ENCODE measurements at places on chromosomes 6 and 20. TPM values are rescaled to one million over a fixed set of nuclear protein-coding genes. Genes with fewer than 3 reads are reported as not detected.

DNA sequence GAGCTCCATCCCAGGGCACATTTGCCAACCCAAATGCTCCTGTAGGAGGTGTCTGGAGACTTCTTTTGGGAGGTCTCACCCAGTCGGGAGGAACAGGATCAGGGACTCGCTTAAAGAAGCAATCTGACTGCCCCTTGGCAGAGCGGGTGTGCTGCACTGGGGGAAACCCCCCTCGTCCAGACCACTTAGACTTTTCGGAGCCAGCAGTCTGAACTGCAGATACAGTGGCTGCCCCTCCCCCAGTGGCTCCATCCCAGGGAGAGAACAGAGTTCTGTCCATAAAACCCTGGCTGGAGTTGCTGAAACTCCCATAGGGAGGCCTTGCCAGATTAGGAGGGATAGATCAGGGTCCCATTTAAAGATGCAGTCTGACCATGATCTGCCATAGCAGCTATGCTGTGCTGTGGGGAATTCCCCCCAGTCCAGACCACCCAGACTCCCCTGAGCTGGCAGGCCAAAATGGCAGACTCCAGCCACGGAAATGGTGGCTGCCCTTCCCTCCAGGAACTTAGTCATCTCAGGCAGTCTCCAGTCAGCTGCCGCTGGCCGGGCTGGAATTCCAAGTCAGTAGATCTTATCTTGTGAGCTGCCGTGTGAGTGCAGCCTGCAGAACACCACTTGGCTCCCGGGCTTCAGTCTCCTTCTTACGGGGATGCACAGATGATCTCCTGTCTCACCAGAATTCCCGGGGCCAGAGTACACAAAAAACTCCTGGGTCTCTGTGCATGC is 278.1 kb upstream of the SASH1 start:
- no peaks in the 10 kb centered on the region for H3K27me3 ChIP-seq
- no peak for DNase-seq
- H3K4me1 ChIP-seq, result no peaks in the 10 kb centered on the region
- H3K4me3 ChIP-seq, result no peak overlapping the region
- H3K27ac ChIP-seq, result no peak overlapping the region

DNA sequence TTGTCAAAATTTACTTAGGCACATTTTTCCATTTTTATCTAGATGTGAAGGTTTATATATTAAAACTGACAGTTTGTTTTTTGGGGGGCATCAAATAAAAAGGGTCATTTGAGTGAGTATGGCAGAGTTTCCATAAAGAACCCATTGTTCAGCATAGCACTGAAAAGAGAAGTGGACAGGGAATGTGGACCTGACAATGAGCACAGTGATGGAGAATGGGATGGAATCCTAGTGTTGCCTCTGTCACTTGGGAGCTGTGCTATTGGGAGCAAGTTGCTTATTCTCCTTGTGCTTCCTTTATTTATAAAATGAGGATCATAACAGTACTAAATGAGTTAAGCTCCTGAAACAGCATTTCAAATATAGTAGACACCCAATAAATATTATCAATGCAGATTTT is 130.7 kb upstream of the SIM1 start:
- DNase-seq, result no peak
- peaks cover 20% of the 10 kb centered on the region for H3K4me1 ChIP-seq
- H3K36me3 ChIP-seq, result peaks cover 21% of the 10 kb centered on the region
- no peak overlapping the region for H3K4me3 ChIP-seq

GRCh38 chr6:32932132-32932868 is 8.5 kb downstream of the HLA-DMB start:
- no peak overlapping the region for H3K4me3 ChIP-seq
- no peak overlapping the region for H3K27ac ChIP-seq
- no peaks in the 10 kb centered on the region for H3K4me1 ChIP-seq
- H3K27me3 ChIP-seq, result peaks cover 60% of the 10 kb centered on the region
- DNase-seq, result no peak

DNA sequence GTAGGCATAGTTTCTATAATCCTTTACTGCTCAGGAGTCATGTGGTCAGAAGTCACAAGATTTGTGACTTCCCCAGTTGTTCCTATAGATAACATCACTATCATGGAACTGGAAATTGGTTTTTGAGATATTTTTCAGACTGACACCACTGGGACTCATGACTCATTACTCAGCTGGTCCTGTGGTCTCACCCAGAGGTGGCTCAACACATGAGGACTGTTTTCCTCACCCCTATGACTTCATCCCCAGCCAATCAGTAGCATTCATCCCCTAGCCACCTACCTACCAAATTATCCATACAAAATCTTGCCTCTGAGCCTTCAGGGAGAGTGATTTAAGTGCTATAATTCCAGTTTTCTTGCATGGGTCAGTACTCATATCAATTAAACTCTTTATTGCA is 1217.7 kb downstream of the EPHA7 start:
- DNase-seq, result no peak
- no peaks in the 10 kb centered on the region for H3K36me3 ChIP-seq
- no peak overlapping the region for H3K27ac ChIP-seq
- no peak overlapping the region for H3K4me3 ChIP-seq

DNA sequence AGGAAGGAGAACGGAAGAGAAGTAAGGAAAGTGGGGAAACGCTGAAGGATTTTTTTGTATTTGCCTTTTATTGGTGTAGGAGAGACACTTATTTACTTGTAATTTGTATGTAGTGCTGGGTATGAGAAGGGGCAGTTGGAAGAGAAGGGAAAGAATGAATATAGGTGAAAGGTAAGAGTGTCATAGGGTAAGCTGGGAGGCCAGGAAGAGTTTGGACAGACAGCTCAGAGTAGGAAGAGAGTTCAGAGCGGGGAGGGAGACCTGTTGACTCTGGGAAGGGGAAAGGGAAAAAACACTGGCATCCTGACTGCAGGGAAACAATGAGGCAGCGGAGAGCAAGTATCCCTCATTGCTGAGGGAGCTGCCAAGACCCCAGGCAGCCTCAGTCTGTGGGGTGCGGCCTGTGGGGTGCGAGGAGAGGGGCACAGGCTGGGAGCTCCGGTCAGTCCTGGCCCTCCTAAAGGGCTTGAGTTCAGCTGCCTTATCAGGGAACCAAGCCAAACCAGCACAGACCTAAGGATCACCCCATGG is 3.1 kb downstream of the TRAF3IP2 start:
- H3K36me3 ChIP-seq, result peaks cover 2% of the 10 kb centered on the region
- H3K27me3 ChIP-seq, result no peaks in the 10 kb centered on the region
- H3K27ac ChIP-seq, result peak overlapping the region; percentile 98
- no peak for DNase-seq
- H3K4me3 ChIP-seq, result peak overlapping the region; percentile 83
- peaks cover 77% of the 10 kb centered on the region for H3K4me1 ChIP-seq

The FRK gene
- 1.1 TPM for total RNA-seq

The BMP7 gene
- not detected for total RNA-seq

The NHLRC1 gene
- total RNA-seq, result 1.1 TPM

The COL9A1 gene
- 0.27 TPM for total RNA-seq

The CLIC1 gene
- total RNA-seq, result 328 TPM
